ENCODE measurements at places on chromosomes 11 and 22. TPM values are rescaled to one million over a fixed set of nuclear protein-coding genes. Genes with fewer than 3 reads are reported as not detected.

Gene APOL1
- total RNA-seq = 8.5 TPM

Gene FREY1
- 0.93 TPM for total RNA-seq

Gene FXYD6
- total RNA-seq = 0.53 TPM

Gene C11orf91
- 0.27 TPM for total RNA-seq

Data from thoracic aorta endothelial cell (primary cell).